ENCODE measurements at places on chromosomes 3 and 15.

DNA sequence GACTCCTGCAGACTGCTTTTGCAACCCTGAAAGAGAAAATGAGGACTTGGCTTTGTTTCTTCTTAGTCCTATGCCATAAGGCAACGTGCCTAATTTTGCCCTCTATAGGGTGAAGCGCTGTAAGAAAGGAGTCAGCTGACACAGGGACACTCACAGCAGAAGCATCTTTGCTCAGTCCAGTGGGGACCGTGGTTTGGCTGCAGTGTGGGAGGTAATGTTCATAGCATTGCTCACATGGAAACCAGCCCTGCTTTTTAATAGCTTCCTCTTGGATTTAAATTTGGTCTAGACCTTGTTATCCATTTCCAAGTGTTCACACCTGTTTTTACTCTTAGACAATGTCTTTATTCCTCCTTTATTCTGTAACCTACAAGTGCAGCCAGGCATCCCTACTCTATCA, 1032.1 kb downstream of the NTRK3 start:
- no peak for DNase-seq

- no peak for DNase-seq
These were observed 13.6 kb downstream of the C3orf20 start for GRCh38 chr3:14688525-14688924.

DNA sequence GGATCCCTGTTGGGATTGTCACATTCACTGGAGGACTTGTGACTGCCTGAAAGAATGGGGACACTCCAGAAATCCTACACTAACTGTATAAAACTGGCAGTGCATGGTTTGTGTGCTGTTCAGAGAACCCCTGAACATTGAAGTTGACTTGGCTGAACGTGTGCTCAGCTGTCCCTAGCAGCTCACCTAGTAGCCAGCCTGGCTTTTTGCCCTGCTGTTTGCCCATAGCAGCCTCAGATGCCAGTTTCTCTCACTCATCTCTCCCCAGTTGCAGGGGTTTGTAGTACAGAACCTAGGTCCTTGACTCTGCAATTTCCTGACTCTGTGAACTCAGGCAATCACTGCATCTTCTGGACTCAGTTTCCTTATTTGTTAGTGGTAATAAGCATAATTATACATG, 63.0 kb downstream of the KCNAB1 start:
- no peak for DNase-seq

DNA sequence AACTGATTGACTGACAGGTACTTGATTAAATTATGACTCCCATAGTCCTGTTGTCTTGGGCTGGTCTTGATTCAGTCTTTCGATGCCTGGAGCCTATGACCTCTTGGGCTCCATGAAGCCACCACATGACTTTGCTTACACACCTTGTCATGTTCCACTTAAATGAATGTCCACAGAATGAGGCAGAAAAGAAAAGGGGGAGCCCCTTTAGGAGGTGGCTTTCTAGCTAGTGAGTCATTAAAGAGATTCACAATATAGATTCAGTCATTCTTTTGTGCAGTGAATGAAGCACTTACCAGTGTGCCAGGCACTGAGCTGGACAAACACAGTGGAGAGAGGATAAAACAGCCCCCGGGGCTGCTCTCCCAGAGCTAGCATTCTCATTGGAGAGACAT, 17.1 kb downstream of the VIPR1 start:
- DNase-seq = no peak
